Fibroblast of skin of scalp (primary cell): ENCODE measurements at places on chromosomes 3 and 15.

GRCh38 chr3:142628801-142629200 is 32.6 kb downstream of the PLS1 start:
- DNase-seq: no peak

- DNase-seq: no peak
These were observed 225.7 kb downstream of the DPH6 start for GRCh38 chr15:35320158-35320780.

DNA sequence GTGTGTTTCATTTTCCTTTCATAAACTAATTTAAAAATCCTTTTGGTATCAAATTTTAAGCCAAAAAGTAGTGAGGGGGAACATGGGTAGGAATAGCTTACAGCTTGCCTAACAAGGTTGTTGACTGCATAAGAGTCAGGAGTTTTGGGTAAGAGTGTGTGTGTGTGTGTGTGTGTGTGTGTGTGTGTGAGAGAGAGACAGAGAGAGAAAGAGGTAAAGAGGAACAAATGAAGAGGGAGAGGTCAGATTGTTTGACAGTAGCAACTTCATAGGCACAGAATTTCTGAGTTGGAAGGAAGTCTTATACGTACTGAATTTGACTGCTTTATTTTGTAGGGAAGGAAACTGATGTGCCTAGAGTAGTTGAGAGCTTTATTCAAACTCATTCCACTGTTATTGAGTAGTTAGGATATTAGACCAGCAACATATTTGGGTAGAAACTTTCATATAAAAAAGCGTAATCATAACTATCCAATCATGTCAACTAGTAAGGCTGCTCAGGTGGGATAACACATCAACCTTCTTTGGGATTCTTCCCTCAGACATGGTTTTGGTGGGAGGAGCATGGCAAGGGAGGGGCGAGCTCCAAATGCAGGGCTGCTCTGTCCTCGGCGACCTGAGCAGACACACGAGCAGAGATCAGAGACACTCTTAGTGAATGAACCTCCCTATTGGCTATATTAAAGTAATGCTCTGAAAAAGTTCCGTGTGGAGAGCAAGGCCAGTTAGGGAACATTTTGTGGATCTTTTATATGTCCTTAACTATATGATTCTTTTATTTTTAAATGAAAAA is 86.4 kb downstream of the LPP start:
- no peak for DNase-seq

- no peak for DNase-seq
These were observed 349.3 kb downstream of the MAGI1 start for GRCh38 chr3:65689436-65689835.

- no peak for DNase-seq
These were observed 264.7 kb downstream of the FHIT start for GRCh38 chr3:60986552-60986951.

- DNase-seq: peak; percentile 46
These were observed 234.8 kb upstream of the WNT5A start for GRCh38 chr3:55721716-55722484.

GRCh38 chr15:25967116-25967515 is 104.0 kb upstream of the ATP10A start:
- peak; percentile 47 for DNase-seq

DNA sequence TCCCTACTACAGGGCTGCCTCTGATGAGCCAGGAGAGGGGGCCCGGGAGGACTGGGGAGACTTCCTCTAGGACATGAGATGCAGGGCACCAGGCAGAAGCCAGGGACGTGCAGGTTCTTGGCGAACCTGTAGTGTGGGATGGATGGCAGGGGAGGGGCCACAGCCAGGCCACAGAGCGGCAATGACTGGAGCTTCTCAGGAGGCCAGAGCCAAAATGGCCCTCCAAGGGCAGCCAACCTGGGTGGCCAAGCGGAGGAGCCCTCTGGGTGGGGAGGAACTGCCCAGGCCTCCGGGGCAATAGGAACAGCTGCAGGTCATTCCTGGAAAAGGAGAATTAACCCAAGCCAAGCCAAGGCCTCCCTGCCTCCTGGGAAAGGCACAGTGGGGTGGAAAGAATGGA is 224.5 kb downstream of the XXYLT1 start:
- no peak for DNase-seq

GRCh38 chr3:14322667-14323295 is 79.6 kb upstream of the SLC6A6 start:
- no peak for DNase-seq

GRCh38 chr3:175279911-175280310 is 420.8 kb downstream of the NAALADL2 start:
- no peak for DNase-seq

DNA sequence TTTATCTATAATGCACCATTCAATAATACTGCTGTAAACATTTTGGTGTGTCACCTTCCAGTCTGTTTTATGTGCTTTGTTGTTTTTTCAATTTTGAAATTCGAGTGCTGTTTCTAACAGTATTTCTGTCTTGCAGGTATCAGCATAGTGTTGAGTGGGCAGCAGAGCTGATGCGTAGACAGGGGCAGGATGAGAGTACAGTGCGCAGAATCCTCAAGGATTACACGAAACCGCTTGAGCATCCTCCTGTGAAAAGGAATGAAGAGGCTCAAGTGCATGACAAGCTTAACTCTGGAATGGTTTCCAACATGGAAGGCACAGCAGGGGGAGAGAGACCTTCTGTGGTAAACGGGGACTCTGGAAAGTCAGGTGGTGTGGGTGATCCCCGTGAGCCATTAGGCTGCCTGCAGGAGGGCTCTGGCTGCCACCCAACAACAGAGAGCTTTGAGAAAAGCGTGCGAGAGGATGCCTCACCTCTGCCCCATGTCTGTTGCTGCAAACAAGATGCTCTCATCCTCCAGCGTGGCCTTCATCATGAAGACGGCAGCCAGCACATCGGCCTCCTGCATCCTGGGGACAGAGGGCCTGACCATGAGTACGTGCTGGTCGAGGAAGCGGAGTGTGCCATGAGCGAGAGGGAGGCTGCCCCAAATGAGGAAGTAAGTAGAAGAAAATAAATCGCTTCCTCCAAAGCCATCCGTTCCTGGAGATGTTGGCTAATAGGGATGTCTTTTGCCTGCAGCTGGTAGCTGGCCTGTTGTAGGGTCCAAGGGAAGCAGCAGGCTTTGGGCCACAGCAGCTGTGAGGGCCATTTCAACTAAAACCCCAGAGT is 19.1 kb downstream of the TSEN2 start:
- no peak for DNase-seq

DNA sequence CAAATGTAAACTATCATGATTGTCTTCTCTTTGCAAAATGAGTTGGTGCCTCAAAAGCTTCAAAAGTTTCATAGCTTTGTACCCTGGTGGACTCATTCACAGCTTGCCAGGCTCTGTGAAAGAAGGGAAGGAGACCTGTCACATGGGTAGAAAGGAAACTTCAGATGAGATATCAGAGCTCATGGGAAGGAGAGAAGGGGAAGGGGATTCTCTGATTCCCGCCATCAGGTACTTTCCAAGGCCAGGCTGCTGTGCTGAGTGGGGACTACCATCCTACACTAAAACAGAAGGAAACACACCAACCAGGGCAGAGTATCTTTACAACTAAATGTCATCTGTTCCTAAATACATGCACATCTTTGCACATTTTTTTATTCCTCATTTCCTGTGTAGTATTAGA is 9.2 kb downstream of the ILDR1 start:
- no peak for DNase-seq

DNA sequence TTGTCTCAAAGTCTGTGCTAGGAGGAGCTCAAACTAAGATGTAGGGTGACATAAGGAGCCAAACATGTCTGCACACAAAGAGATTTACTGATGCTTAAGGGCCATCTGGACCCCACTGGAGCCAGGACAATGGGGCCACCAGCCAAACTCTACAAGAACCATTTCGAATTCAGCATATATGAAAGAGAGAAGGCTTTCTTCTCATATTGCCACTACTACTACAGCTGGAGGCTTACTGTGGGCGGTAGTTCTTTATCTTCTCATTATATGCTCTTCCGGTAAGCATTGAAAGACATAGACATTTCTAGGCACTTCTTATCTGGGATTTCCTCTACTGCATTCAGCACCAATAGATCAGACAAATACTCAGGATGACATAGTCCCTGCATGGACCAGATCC is 404.4 kb upstream of the PROK2 start:
- no peak for DNase-seq

- DNase-seq: no peak
These were observed 165.5 kb upstream of the FEZF2 start for GRCh38 chr3:62538691-62539356.

DNA sequence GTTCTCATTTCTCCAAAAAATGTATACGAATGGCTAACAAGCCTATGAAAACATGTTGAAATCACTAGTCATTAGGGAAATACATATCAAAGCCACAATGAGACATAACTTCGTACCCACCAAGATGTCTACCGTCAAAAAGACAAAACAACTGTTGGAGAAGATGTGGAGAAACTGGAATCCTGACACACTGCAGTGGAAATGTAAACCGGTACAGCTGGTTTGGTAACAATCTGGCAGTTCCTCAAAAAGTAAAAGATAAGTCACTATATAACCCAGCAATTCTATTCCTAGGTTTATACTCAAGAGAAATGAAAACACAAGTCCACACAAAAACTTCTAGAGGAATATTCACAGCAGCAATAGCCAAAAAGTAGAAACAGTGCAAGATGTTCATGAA is 7.0 kb downstream of the SCAPER start:
- no peak for DNase-seq

GRCh38 chr3:193391902-193392301 is 13.3 kb upstream of the ATP13A5 start:
- no peak for DNase-seq

DNA sequence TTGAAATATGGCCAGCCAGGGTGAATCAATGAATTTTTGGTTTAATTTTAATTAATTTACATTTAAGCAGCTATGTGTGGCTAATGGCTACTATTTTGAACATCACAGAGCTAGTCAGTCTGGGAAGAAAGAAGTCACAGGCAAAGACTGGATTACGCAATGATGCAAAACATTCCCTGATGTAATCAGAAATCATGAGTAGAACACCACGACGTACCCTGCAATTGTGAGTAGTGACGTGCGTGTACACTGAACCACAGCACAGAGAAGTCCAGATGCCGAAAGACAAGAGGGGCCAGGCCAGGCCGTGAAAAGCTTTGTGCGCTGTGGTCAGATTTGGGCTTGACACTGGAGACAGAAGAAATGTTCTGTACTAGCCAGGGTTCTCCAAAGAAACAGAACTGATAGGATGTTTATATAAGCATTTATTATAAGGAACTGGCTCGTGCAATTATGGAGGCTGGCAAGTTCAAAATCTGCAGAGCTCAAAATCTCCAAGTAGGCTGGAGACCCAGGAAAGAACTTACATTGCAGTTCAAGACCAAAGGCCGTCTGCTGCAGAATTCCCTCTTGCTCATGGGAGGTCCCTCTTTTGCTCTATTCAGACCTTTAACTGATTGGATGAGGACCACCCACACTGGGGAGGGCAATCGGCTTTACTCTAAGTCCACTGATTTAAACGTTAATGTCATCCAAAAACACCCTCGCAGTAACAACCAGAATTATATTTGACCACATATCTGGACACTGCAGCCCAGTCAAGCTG is 44.6 kb downstream of the SH3BP5 start:
- DNase-seq: peak; percentile 61

DNA sequence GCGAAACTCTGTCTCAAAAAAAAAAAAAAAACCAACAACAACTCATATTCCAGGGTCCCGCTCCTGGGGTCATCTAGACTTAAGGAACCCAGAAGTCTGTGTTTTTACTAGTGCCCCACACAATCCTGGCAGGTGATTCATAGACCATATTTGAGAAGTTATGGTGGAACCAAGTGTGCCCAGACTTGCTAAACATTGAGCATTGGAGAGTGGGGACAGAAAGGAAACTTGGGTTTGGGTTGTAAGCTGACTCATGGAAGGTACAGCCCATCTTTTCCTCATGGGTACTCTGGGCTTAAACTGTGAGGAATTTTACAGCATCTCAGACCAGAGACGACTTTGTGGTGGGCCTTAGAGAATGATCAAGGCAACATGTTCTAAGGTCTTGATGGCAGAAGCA is 18.3 kb upstream of the IGF2BP2 start:
- DNase-seq: no peak

- DNase-seq: no peak
These were observed 292.1 kb downstream of the DIPK2A start for GRCh38 chr3:144263706-144264105.

- no peak for DNase-seq
These were observed 74.7 kb downstream of the CRYGS start for GRCh38 chr3:186469525-186469924.

- DNase-seq: no peak
These were observed 512 bp upstream of the TRH start for GRCh38 chr3:129973853-129974563.

GRCh38 chr3:187823746-187824145 is 78.5 kb upstream of the BCL6 start:
- DNase-seq: no peak

- DNase-seq: no peak
These were observed 26.9 kb downstream of the CYP19A1 start for GRCh38 chr15:51311510-51311909.

DNA sequence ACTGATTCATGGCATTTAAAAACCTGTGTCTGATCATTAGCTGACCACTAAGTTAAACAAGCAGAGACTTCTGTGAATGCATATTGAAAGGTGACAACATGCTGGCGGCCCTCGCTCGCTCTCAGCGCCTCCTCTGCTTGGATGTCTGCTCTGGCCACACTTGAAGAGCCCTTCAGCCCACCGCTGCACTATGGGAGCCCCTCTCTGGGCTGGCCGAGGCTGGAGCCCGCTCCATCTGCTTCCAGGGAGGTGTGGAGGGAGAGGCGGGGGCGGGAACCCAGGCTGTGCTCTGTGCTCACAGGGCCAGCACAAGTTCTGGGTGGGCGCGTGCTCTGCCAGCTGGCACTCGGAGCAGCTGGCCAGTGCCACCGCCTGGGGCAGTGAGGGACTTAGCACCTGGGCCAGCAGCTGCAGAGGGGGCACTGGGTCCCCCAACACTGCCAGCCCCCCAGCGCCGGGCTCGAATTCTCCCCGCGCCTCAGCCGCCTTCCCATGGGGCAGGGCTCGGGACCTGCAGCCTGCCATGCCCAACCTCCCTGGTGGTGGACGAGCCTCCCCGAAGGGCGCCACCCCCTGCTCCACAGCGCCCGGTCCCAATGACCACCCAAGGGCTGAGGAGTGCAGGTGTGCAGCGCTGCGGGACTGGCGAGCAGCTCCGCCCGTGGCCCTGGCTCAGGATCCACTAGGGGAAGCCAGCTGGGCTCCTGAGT is 252.4 kb downstream of the ZIC4 start:
- no peak for DNase-seq

DNA sequence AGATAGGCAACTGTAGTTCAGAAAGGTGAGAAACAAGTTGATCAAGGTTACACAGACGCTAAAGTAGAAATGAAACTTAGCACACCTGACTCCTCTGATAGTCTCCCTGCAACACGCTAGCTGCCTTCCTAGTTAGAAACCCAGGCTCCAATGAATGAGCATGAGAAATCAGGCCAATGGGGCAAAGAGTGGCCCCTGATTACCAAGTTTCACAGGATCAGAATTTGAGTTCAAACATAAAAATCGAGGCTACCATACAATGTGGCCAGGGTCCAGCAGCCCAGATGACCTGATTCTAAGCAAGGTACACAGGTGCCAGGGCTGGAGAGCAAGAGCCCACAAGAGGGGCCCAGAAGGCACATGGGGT is 7.7 kb downstream of the PLD1 start:
- DNase-seq: no peak
